ENCODE measurements at places on chromosomes 2 and 18. TPM values are rescaled to one million over a fixed set of nuclear protein-coding genes. Genes with fewer than 3 reads are reported as not detected.

PLEK gene
- not detected for total RNA-seq

TRIM43 gene
- total RNA-seq, result 0.09 TPM

UGT1A8 gene
- 0.10 TPM for total RNA-seq

SMYD1 gene
- not detected for total RNA-seq

MTCL1 gene
- total RNA-seq, result 55.3 TPM

SYT4 gene
- not detected for total RNA-seq

GYPC gene
- not detected for total RNA-seq

RUFY4 gene
- total RNA-seq, result not detected

IL36RN gene
- 0.02 TPM for total RNA-seq
